Stimulated activated CD4-positive, alpha-beta T cell treated with anti-CD3 and anti-CD28 coated beads, Interleukin-1b, Interleukin-23, amount 100 ng/mL, for 48 hours (primary cell): ENCODE measurements at places on chromosomes 7 and 10.

GRCh38 chr7:14690075-14690474 is 212.5 kb downstream of the DGKB start:
- no peak for DNase-seq

DNA sequence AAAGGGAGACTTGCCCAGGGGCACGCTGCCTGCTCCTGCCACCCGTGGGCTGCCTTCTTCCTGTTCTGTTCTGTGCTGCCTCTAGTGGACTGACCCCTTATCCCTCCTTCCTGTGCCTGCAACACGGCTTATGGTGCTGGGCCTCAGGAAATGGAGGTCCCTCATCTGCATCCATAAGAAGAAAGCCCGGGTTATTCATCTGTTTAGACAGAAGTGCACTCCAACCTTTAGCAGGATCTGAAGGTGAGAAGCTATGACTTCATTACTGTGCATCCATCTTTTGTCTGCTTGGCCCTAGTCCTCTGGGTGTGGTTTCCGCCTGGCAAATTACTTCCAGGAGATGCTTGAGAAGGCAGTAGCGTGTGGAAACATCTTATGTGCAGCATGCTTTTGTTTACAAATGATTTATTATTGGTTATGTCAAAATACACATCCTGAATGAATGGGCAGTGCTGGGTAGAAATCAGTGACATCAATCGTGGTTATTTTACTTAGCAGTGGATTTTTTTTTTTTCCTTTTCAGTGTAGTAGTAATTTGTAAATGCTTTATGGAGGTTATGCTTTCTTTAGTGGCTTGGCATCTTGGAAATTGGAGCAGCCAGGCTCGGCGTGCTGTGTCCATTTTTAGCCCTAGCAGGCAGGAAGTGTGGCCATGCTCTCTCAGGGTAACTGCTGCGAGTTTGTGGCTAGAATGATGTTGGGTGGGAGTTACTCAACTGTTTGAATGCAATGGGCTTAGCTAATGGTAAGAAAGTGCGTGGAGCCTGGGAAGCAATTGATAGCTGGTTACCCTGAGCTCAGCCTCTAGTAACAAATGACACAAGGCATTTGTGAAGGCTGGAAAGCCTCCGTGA is 12.7 kb downstream of the PTPRE start:
- DNase-seq: no peak

GRCh38 chr7:42617806-42618457 is 293.9 kb downstream of the C7orf25 start:
- DNase-seq: no peak

GRCh38 chr7:132777414-132777813 is 201.1 kb upstream of the PLXNA4 start:
- DNase-seq: no peak

DNA sequence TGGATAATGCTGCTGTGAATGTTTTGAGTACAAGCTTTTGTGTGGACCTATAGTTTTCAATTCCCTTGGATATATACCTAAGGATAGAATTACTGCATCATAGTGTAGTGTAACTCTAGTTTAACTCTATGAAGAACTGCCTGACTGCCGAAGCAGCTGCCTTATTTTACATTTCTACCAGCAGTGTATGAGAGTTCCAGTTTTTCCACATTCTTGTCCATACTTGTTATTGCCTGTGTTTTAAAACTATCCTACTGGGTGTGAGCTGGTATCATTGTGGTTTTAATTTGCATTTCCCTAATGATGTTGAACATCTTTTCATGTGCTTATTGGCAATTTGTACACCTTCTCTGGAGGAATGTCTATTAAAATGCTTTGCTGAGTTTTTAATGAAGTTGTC is 15.7 kb downstream of the SEPTIN7 start:
- no peak for DNase-seq

DNA sequence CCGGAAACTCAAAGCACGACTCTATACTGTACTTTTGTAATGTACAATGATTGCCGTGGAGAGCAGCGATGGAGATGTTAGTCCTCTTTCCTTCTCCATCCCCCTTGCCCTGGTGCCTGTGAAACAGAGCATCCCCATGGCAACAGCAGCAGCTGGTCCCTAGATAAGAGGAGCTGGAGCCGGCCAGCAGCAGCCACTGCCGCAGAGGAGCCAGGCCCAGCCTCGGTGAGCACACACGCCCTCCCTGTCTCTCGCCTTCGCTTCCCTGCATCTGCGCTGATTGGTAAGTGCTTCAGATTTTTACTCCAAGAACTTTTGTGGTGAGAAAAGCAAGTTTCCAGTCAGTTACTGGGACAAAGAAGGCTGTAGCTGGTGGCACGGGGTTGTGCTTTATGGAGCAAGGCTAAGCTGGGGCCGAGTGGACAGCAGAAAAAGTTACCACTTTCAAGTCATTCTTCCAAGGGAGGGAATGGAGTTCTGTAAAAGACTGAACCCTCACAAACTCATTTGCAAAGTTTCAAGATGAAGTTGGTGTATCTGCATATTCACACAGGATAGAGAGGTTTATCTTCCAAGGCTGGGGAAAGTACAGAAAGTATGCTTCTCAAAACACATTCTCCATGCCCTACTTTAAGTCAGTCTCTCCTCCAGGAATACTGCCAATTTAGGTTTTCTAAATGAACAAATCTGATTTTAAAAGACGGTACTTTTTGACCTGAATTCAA is at the start of gene PPP1R17:
TSS of gene PPP1R17 (plus strand) at position 192 of the 725 bp plus-strand sequence. CDS start 5,227 bp downstream, outside the sequence.
- DNase-seq: no peak

GRCh38 chr7:69896121-69896520 is 297.8 kb downstream of the AUTS2 start:
- DNase-seq: no peak

GRCh38 chr7:1787681-1788235 is 117.7 kb downstream of the ELFN1 start:
- no peak for DNase-seq

DNA sequence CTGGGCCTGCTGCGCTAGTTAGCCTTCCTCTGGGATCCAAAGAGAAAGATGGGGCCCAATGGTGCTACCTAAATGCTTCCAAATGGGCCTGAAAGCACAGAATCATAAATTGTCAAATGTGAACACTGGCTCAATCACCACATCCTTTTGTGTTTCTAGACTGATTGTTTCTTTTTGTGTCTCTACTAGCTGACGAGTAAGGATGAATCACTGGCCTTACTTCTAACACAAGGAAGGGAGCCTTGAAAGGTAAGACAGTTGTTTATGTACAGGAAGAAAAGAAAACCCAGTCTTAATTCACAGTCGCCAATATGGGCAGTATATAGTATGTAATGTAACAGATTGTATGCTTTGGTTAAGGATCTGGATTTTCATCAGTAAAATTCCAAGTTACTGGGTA is 89.5 kb downstream of the ZNF92 start:
- no peak for DNase-seq

DNA sequence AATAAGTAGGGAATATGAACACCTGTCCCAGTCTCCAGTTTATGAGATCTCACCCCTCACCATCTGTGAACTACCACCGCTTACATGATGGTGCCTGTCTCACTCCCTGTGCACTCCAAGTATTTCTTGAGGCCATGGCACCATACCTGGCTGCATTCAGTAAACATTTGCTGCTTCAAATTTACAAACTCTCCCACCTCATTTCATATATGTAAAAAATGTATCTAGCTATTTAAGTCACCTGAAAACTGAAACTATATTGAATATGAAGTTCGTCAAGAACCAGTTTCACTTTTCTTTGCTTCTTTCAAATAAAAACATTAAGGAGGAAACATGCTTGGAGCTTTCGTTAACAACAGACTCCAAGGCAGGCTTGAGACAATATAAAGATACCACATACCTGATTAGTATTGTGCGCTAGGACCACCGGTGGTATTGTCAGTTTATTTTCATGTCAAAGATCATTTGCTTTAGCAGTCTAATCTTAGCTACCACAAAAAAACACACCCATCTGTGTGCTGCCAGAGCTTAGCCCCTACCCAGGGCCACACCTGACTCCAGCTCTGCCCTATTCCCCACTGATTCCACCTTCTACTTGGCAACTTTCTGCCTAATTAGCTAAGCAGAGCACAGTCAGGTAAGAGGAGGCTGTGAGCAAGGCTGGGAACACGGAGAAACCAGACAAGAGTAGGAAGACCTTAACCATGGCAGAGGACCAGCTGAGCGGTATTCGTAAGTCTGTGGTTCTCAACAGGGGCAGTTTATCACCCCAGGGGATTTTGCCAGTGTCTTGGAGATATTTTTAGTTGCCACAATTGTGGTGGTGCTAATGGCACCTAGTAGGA is 92.0 kb downstream of the ZFAND4 start:
- no peak for DNase-seq

GRCh38 chr7:63900394-63901203 is 98.0 kb upstream of the ZNF722 start:
- peak; percentile 92 for DNase-seq

GRCh38 chr7:108211382-108212201 is 81.4 kb upstream of the LAMB4 start:
- no peak for DNase-seq

DNA sequence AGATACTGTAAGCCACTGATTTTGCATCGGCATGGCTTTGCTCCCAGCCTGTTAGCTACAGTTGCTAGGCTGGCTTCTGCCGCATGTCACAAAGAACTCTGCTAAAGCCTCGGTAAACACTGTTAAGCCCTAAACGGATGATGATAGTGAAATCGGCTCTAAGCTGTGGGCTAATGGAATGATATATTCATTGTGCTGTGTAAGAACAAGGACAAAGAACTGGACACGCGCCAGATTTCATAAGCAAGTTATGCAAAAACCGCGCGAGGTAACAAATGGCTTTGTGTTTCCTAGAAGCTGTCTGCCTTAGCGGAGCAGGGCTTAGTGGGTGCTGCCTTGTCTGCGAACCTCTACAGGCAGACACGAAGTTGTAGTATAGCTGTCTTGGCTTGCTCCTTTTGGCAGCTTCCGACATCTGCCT is 331.3 kb upstream of the COBL start:
- DNase-seq: no peak

DNA sequence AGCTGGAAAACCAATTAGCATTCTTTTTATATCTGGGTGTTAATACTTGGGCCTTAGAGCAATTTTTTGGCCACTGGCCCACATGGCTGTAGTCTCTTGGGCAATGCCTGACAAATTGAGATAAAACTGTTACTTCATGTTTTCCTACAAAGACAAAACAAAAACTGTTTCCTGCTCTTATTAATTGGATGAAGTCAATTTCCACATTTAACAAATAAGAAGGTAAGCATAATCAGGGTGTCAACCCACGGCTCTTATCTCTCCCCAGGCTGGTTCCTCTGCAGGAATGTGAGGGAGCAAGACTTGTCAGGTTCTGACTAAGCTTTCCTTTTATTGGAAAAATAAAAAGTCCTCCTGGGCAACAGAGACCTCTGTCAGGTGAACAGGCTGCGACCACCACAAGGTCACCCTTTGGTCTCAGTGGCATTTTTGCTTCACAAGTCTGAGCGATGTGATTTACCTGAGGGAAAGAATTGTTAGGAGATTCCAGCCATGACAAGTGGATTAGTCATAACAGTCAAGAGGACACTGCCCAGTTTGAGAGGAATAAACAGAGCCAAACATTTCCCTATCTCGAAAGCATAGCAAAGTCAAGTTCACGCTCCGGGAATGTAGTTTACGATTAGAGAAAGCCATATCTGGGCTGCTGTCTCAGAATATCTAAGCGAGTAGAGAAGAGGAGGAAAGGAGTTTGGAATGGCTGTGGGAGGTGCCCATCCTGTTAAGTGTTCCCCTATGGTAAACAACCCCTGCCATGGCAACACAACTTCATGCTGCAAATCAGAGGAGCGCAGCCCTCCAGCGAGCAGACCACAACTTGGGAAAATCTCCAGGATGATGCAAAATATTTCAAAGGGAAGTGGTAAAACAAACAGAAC is 144.4 kb downstream of the TES start:
- no peak for DNase-seq

DNA sequence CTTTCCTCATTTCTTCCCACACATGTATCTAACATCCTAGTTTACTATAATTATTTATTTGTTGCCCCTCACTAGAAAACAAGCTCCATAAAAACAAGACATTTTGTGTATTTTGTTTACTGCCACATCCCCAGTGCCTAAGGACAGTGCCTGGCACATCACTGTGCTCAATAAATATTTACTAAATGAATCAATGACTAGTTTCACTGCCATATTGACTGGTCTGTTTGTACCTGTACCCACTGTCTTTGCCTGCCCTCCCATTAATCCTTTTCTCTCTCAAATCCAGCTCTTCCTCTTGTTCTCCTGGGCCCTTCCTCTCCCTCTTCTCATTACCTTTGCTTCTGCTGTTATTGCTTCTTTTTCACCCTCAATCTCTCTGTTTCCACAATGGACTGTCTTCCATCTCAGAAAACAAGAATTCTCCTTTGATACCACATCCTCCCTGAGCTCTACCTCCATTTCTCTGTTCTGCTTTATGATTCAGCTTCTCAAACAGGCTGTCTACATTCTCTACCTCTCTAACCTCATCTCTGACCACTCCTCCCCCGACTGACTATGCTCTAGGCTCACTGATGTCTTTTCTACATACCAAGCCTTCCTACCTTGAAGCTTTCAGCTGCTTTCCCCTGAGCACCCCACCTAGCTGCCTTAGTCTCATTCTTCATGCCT is 8.3 kb upstream of the FAM133B start:
- no peak for DNase-seq

GRCh38 chr10:36739884-36740445 is 385.4 kb upstream of the ANKRD30A start:
- no peak for DNase-seq

DNA sequence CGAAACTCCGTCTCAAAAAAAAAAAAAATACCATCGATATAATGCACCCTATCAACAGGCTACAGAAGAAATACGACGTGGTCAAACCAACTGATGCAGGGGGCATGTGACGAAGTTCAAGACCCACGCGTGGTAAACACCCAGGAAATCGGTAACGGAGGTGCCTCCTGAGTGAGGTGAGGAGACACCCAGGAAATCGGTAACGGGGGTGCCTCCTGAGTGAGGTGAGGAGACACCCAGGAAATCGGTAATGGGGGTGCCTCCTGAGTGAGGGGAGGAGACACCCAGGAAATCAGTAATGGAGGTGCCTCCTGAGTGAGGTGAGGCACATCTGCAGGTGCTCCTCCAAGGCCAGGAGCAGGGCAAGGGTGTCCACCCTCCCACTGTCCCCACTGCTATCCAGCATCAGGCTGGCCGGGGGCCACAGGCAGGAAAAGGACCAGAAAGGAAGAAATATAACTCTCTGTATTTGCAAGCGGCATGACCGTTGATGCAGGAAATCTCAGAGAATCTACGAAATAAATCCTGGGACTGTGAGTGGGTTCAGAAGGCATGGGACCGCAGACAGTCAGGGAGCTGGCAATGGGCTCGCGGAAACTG is 10.7 kb upstream of the GPR146 start:
- no peak for DNase-seq

- DNase-seq: no peak
These were observed 3.7 kb downstream of the FLNC start for GRCh38 chr7:128833946-128834325.

- DNase-seq: no peak
These were observed 43.4 kb downstream of the P4HA1 start for GRCh38 chr10:73053275-73053674.

- peak; percentile 61 for DNase-seq
These were observed 23.0 kb downstream of the ASB15 start for GRCh38 chr7:123624527-123625183.
